ENCODE measurements at places on chromosomes 11 and 22.

DNA sequence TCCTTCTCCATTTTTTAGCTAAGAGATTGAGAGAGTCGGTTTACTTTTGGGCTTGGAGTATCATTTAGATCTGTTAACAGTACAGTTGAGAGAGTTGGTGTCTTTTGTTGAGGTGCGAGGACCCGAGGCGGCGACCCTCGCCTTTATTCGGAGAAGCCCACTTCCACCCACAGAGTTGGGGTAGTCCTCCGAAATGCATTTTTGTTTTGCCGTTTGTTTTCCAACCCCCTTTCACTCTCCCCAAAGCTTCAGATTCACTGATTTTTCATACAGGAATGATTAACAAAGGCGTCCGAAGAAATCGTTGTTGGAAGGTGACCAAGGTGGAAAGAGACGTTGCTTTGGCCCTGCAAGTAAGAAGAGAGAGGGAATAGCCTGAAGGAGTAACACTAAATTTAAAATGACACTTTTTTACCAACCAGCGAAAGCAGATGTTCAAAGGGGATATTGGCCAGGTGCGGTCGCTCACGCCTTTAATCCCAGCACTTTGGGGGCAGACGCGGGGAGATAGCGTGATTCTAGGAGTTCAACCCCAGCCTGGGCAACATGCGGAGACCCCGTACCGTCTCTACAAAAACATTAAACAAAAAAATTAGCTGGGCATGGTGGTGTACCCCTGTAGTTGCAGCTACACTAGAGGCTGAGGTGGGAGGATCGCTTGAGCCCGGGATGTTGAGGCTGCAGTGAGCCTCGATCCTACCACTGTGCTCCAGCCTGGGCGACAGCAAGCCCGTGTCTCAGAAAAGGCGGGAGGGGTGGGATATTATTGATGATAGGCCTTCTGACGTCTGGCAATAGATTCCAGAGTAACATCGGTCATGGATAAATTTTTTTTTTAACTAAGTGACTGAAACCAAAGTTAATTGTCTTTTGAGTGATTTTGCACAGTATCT is 899 bp upstream of the RAB30 start:
- DNase-seq, result no peak

GRCh38 chr11:47328449-47329390 is 23.8 kb downstream of the MYBPC3 start:
- no peak for DNase-seq

DNA sequence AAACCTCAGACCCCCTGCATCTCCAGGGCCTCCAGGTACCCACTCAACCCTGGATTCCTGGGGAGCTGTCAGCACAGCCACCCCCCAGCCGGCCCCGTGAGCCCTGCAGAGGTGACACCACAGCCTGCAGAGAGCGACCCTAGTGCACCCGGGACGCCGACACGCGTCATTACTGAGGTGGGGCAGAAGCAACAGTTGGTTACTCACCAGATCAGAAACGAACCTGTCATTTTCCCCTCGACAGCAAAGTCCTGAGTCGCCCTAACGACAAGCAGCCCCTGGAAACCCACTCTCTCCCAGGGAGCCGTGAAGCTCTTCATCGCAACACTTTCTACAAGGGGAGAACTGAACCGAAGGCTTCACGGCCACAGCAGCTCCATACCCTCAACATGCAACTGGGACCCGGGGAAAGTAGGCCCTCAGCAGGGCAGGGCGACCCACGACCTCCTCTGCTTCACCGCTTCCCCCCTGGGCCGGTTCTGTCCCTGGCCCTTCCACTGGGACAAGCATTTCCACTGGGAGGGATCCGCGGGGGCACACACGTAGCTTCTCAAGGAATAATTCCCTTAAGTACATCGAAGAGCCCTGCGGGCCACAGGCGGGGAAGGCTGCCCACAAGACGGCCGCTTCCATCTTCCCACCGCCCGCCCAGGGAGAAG is 1.6 kb downstream of the BRD1 start:
- DNase-seq, result peak; percentile 78

GRCh38 chr11:35109827-35110226 is 29.1 kb upstream of the CD44 start:
- no peak for DNase-seq

GRCh38 chr11:70883973-70884623 is 368.3 kb downstream of the SHANK2 start:
- no peak for DNase-seq
